Fibroblast of skin of abdomen (primary cell): ENCODE measurements at places on chromosomes 2 and 18.
A peak's percentile ranks its signal among the peaks of the same experiment; 100 is the strongest.

DNA sequence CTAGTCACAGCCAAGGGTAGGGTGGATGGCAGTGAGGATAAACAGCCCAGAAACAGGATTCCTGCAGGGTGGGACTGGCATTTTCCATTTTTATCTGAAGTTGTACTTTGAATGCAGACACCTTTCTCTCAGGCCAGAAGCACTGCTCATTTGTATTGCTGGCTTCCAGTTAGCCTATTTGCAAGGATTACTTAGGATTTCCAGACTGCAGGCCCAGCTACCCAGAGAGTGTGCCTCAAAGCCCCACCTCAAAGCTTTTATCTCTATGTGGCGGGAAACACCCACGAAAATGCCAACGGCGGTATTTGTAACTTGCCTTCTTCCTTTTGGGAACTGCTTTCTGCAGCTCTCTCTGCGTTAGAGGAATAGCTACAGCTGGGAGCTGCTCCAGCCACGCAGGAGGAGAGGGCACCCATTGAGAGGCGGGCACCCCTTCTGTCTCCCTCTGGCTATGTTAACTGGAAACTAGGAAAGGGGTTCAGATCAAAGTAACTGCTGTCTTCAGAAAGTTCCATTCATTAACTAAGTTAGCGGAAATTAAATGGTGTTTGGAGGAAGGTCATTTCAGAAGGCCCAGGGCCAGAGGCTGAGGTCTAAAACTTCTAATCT lies 144.9 kb downstream of the TGIF1 start:
- peak; percentile 26 for DNase-seq

DNA sequence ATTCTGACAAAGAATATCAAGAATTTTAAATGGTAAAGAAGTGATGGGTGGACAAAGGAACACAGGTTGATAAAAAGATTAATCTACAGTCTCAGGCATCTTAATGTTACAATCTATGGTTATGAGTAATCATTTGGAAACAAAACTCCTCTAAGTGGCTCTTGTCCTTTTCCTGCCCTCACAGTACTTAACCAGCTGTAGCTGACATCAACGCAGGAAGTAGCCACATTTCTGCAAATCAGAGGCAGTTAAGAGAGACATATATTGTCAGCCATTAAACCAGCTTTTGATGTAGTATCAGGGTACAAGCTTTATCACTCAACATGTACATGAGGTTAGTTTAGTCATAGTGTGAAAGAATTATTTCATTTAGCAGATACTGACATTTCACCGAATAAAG lies 244.6 kb downstream of the NR4A2 start:
- no peak for DNase-seq

DNA sequence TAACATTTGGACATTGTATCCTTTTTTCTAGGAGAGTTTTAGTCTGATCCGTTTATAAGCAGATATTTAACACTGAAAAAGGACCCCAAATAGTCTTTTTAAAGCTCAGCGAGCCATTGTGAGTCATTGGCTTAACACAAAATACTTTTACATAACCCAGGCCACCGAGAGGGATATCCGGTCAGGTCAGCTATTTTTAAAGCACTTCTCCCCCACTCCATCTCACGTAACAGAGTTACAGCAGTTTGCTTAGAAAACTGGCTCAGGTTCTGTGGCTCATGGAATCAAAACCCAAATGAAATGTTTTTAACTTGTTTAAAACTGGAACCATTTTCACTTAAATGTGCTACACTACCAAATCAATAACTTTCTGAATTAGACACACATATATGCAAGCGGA lies 23.9 kb downstream of the COL4A3 start:
- DNase-seq, result peak; percentile 36

GRCh38 chr2:45942237-45942738 lies 290.8 kb downstream of the PRKCE start:
- peak; percentile 39 for DNase-seq

DNA sequence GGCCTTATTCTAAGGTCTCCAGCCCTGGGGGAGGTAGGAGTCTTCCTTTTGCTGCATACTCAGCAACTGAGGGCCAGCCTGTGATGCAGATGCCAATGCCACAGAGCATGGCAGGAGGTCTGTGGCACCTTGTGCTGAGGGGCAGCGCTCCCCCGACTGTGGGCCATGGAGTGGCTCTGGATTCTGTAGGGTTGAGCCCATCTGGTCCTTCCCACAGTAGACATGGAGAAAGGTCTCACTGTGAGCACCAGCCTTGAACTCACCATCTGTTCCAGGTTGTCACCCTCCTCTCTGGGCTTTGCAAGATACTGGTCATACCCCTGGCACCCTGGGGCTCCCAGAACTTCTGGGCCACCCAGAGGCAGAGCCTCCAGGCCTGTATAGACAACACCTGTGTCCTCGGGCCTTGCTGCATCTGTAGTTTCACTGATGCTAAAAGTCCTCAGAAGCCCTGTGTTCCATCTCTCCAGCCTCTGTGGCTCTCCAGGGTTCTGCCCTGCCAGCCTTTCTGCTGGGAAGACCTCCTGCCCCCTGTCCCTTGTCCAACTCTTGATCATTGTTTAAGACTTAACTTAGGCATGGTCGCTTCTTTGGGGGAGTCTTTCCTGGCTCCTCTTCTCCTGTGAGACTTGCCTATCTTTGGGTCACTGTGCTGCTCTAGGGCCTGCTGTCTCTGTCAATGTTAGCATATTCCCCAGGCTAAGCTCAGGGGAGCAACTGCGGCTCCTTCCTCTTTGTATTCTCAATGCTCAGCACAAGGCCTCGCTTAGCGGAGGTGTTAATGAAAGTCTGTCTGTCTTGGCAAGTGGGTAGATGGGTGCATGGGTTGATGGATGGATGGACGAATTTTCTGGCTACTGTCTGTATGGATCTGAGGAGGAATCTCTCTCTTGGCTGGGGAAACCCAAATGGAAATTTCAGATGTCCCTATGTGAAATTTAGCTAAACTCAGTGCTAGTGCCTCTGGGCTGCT lies 160.9 kb downstream of the DYSF start:
- DNase-seq, result no peak

DNA sequence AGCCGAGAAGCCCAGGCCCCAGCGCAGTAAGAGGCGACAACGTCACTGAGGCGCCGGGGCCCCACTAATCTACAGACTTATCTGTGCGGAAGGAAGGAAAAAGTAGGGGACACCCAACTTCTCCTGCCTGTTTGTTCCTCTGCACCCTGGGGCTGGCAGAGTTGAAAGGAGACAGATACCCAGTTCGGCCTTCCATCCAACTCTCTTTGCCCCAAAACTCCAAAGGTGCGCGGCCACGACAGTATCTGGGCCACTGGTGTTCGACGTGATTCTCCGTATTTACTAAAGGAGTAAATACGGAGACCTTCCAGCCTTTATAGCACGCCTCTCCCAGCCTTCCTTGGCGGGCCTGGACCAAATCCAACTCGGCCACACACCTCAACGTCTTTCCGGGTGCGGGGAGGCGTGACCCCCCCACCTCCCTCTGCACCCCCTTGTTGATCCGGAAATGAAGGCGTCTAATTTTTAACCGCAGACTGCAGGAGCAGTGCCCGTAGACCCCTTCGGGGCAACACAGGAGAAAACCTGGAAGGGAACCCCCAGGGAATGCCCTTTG lies 1.6 kb downstream of the SMAD7 start:
- no peak for DNase-seq

DNA sequence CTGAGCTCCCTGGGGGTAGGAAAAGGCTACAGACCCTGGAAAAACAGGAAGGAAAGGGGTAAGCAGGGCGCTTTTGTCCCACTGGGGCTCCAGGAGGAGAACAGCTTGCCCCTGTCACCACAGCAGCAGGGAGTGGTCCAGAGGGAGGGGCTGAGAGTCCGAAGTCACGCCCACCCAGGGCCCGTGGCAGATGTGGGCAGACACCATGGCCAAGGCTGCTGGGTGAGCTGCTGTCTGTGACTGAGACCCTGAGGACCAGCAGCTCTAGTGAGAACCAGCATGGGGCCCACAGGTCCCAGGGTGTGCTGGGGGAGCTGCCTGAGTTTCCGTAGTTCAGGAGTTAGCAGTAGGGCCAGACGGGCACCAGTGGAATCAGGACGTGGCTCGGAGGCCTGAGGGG lies 162.0 kb downstream of the SPP2 start:
- no peak for DNase-seq

GRCh38 chr2:38158378-38159118 lies 82.6 kb upstream of the CYP1B1 start:
- DNase-seq, result no peak

GRCh38 chr2:11988691-11989353 lies 242.4 kb downstream of the LPIN1 start:
- no peak for DNase-seq

DNA sequence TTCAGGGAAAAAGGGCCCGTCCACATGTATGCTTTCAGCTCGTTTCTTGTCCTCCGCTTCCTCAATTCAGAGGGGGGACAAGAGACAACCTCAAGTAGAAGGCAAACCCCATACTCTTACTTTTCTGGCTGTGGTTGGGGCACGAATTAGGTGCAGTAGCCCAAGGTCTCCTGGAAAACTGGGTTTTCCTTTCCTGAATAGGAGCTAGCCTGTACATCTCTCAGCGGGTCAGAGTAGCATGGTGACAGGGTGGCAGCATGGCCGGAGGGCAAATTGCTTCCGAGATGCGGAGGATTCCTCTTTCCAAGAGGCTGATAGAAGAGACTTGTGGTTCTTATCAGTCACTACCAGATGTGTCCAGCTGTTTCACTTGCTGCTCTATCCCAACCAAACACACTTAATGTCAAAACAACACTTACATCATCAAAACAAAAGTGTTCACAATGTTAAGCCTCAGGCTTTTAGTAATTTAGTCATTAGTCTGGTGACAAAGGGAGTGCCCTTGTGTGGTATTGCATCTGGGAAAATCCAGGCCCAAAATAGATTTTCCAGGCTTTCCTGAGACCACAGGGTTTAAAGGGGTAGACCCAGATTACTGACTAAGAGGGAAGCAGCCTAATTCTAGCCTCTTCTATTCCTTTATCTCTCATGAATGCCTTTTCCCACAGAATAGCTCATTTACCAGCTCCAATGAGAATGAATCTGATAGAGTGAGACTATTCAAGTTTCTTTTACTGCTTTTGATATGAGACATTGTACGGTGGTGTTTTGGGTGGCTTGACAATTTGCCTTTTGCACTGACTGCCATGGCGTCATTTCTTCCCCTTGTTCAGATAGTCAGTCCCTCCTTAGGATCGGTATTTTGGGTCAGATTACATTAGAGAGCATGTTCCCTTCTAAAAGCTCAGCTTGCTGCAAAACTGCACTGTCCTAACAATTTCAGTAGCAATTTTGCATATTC lies 162.0 kb downstream of the LTBP1 start:
- DNase-seq, result peak; percentile 36

- peak; percentile 22 for DNase-seq
Measured at GRCh38 chr2:974502-974901, 23.9 kb downstream of the SNTG2 start.

DNA sequence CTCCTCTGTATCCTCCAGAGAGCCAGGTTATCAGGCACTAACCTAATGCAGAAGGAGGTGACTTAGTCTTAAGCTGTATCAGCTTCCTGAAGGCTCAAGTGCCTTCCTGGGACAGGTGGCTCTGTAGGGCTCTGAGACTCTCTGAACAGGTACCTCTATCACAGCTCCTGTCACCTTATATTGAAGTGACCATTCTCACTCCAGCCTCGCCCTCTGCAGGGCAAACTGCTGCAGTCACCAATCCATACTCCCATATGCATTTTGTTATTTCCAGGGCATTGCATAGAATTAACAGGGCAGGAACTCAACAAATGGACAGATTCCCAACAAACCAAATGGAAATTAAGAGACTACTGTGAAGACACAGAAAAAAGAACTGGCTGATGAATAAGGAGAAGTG lies 203.0 kb upstream of the REV1 start:
- DNase-seq, result no peak

- no peak for DNase-seq
Measured at GRCh38 chr18:5640939-5641338, 97.1 kb upstream of the EPB41L3 start.

GRCh38 chr2:164840458-164840929 lies 1.1 kb downstream of the COBLL1 start:
- DNase-seq, result no peak

GRCh38 chr2:198662905-198663304 lies 794.8 kb downstream of the SATB2 start:
- DNase-seq, result no peak

DNA sequence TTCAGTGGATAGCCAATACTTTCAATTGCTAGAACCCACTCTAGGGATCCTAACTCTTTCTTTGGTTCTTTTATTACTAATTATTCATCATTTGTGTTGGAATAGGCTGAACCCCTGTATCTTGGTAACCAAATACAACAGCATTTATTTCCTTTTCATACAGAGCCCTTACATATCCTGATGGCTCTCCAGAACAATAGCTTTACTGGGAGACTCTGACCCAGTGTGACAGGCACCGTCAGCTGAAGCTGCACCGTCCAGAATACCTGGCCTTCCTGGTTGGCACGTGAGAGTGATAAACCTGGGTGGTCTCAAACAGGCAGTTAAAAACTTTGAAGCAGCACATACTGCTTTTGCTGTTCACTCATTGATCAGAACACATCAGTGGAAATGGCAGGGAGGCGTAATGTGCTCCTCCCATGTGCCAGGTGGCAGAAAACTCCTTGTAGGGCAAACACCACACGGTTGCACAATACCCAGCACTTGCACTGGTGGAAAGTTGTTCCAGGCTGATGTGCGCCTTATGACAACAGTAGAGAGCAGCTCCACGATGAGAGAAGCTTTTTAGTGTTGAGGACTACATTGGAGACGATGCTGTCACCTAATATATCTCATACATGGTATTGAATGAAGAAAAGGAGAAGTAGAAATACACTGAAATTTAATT lies 456.2 kb downstream of the PARD3B start:
- no peak for DNase-seq

DNA sequence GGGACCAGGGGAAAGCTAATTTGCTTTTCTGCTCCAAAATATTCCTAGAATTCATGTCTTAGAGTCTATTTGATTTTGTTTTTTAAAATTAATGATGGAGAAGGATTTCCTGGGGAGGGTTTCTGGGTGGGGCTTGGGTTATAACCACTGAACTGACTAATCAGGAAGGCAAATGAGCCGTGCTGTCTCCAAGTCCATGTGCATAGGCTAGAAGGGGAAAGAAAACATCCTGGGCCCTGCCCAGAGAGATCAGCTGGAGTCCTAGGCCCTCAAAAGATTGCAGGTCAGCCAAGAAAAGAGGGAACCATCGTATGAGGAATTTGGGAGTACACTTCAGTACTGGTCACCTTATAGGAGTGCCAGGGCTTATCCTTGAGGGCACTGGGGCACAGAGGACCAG lies 480.2 kb upstream of the CELF4 start:
- DNase-seq, result no peak

- no peak for DNase-seq
Measured at GRCh38 chr18:10063489-10063888, 149.7 kb downstream of the VAPA start.

GRCh38 chr18:7720395-7720794 lies 153.3 kb downstream of the PTPRM start:
- DNase-seq, result no peak

DNA sequence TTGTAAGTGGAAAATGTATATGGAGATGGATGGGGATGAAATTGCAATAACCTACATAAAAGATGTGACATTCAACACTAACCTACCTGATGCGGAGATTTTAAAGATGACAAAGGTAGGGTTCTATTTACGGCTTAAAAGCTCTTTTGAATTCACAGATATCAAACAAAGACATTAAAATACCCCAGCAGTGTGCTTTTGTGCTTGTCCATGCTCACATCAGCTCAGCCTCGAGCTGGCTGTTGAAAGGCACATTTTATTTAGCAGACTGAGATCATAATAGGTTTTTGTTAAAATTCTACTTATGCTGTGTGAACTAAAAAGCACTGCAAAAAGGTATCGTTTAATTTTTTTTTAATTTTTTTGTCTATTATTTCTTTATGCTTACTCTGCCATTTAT lies 96.0 kb upstream of the CDCA7 start:
- no peak for DNase-seq

GRCh38 chr2:37013315-37013641 lies 46.9 kb upstream of the STRN start:
- DNase-seq, result no peak

- peak; percentile 42 for DNase-seq
Measured at GRCh38 chr18:39951142-39951720, 2003.8 kb upstream of the PIK3C3 start.
